Fibroblast of mammary gland (primary cell): ENCODE measurements at places on chromosomes 4 and X.

- DNase-seq = no peak
Measured at GRCh38 chr4:3341760-3342159, 48.9 kb downstream of the RGS12 start.

DNA sequence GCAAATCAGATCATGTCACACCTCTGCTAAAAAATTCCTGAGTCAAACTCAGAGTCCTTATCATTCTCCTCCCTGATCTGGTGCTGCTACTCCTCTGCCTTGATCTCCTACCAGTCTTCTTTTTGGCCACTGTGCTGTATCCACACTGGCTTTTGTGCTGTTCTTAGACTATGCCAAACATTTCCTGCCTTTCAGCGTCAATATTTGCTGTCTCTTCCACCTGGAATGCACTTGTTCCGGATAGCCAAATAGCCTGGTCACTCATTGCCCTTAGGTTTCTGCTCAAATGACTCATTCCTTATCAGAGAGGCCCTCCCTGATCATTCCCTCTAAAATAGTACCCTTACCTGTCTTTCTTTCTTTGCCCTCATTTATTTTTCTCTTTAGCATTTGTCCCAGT, 24.4 kb upstream of the RP2 start:
- no peak for DNase-seq

DNA sequence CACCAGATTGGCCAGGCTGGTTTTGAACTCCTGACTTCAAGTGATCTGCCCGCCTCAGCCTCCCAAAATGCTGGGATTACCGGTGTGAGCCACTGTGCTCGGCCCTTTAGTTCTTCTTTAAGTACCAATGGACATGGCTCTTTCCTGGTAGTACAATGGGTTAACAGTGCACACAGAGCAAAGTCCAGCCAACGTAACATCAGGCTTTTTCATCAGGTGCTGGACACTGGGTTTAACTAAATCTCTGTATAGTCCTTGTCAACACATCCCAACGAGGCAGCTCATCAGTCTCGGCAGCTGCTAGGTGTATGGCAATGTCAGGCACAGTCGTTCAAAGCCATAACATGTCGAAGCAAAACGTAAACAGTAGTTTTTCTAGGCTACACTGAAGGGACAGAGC, 93.8 kb downstream of the HDAC8 start:
- DNase-seq = no peak

DNA sequence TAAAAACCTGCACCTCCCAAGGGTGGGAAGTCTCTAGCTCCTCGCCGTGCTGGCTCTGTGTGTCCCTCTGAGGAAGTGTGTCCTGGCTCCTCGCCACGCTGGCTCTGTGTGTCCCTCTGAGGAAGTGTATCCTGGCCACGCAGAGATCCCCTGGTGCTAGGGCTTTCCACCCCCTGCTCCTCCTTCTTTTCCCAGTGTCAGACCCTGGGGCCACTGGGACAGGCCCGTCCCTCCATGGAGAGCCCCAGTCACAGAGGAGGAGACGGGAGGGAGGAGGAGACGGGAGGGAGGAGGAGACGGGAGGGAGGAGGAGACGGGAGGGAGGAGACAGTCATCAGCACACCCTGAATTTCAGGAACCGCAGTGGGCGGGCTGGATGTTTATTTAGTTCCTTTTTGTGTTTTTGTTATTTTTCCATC, 53.8 kb upstream of the HGFAC start:
- peak; percentile 22 for DNase-seq
